Type B pancreatic cell (in vitro differentiated cells): ENCODE measurements at places on chromosomes 7 and 10.

GRCh38 chr10:44395396-44395795 is 10.5 kb upstream of the CXCL12 start:
- peak; percentile 59 for DNase-seq

- peak; percentile 93 for DNase-seq
Observed at GRCh38 chr7:66413379-66414114, 208.4 kb downstream of the TPST1 start.

DNA sequence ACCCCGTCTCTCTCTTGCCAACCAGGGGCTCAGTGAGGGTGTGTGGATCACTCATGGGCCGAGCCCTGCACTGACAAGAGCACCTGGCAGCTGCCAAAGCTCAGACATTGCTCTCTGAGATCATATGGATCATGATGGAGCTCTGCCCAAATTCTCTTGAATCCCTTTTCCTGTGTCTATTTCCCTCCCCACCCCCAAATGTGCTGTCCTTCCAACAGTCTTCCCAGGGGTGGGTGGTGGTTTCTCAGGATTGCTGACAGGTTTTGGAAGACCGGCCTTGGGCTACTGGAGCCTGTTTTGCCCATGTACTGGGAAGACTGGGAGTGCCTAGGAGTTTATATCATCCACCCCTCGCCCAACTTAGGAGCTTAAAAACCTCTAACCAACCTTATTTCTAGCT is 10.5 kb downstream of the ARHGAP22 start:
- DNase-seq: no peak

DNA sequence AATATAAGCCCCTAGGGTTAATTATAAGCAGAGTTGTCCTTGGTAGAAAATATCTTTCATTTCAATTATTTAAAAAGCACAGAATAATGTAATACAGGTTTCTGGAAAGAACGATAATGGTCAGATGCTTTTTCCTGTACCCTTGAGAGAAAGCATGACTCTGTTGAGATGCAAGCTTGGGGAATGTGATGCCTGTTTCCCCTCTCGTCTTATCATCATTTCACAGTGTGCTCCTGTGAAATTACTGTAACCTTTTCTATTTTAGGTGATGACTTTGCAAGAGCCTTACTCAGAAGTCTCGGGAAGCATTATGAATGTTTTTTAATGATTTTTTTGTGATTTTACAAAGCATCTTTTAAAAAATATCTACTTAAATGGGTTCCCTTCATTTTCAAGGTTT is 243.0 kb downstream of the POLR1F start:
- DNase-seq: no peak

- peak; percentile 18 for DNase-seq
Observed at GRCh38 chr10:100890141-100890672, 22.6 kb upstream of the SLF2 start.

GRCh38 chr7:899806-900205 is 23.5 kb downstream of the GET4 start:
- no peak for DNase-seq
